ENCODE measurements at places on chromosomes 3 and 15.

DNA sequence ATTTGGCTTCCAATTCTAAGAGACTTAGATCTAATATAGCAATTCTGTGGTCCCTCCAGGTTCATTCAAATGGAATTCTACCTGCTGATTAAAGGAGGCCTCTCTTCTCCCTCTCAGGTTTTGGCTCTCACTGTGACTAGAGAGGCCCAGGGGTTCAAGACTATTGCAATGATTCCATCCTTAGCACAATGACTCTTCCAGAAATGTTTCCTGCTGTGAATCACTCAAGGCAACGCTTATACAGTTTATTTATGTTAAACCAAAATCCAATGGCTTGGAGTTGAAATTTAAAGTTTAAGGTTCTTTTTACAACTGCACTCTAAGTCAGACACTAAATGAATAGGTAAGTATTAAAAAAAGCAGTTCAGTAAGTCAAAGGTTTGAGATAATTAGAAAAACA, 39.9 kb downstream of the IFT57 start:
- DNase-seq, result no peak

GRCh38 chr3:8445861-8446260, 55.8 kb upstream of the LMCD1 start:
- DNase-seq, result no peak

DNA sequence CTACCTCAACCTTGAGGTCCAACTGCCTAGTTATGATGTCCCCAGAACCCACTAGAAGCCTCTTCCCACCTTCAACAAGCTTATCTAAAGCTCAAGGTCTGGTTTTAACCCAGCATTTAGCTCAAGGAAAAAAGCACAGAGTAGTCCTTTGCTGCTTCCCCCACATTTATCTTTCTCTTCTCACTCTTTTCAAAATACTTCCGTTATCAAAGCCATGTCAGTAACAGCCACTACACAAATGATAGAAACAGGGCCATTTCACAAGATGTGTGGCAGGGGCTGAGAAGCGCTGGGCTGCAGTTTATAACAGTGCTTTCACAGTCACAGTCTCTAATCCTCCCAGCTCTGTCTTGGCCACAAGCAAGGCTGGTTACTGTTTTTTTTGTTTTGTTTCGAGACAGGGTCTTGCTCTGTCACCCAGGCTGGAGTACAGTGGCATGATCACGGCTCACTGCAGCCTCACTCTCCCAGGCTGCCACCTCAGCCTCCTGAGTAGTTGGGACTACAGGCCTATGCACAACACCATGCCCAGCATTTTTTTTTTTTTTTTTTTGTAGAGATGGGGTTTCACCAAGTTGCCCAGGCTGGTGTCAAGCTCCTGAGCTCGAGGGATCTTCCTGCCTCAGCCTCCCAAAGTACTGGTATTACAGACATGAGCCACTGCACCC, 218.8 kb downstream of the OSBPL10 start:
- no peak for DNase-seq

DNA sequence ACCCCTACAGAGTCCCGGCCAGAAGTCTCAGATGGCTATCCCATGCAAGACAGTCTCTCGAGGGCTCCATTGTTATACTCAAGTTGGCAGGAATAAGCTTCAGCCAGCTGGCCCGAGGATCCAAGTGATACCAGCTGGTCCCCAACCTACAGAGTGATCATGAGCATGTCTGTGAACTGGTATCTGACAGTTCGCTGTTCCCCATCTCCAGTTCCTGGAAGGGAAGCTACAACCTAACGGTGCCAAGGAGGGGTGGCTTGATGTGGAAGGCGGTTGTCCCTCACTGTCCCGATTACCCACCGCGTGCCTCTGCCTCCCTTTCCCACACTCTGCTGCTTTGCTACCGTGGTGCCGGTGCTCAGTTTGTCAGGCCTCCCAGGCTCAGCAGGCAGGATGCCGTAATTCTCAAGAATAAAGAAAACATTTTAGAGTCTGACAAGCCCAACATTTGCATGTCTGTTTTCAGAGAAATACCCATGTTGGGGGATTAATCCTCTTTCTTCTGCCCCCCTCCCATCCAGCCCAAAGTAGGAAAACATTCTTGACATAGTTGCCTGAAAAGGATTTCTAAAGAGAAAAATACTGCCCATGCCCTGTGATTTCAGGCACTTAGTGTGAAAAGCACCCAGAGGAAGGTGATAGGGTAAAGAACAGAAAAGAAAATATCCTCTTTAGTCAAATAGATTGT, 49.4 kb upstream of the HES1 start:
- no peak for DNase-seq

DNA sequence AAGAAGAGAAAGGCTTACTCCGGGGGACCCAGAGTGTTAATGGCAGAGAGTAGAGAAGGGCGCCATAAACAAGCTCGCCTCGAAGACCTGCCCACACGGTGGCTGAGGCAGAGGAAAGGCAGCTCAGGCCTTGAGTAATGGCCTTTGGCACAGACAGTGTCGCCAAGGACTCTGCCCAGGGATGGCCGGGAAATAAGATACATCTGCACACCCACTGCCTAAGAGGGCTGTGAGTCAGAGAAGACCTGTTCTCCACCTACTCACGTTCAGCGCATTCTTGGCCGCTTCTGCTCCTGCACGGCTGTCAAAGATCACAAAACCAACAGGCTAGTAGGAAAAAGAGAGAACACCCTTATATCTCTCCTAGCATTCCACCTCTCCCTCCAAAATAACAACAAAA, 26.2 kb downstream of the RBPMS2 start:
- DNase-seq, result no peak
